ENCODE measurements at places on chromosomes 7 and 10.

- no peak for DNase-seq
Measured at GRCh38 chr10:50929670-50930069, 44.2 kb upstream of the A1CF start.

GRCh38 chr10:128625926-128626325 is 499.7 kb upstream of the MKI67 start:
- DNase-seq: no peak

DNA sequence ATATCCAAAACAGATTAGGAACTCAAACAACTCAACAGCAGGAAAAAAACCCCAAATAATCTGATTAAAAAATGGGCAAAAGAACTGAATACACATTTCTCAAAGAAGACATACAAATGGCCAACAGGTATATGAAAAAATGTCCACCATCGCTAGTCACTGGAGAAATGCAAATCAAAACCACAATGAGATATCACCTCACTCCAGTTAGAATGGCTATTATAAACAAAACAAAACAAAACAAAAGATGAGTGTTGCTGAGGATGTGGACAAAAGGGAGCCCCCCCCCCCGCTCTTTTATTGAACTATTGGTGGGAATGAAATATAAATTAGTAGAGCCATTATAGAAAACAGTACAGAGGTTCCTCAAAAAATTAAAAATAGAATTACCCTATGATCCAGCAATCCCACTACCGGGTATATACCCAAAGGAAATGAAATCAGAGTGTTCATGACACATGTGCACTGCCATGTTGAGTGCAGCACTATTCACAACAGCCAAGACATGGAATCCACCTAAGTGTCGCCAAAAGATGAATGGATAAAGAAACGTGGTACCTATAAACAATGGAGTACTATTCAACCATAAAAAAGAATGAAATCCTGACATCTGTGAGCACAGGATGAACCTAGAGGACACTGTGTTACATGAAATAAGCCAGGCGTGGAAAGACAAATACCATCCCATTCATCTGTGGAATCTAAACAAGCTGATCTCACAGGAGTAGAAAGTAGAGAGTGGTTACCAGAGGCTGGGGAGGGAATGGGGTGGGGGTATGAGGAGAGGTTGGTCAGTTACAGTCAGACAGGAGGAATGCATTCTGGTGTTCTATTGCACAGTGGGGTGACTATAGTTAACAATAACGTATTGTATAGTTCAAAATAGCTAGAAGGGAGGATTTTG is 78.1 kb upstream of the RHEB start:
- no peak for DNase-seq

GRCh38 chr10:60821656-60822055 is 43.4 kb downstream of the CDK1 start:
- no peak for DNase-seq

DNA sequence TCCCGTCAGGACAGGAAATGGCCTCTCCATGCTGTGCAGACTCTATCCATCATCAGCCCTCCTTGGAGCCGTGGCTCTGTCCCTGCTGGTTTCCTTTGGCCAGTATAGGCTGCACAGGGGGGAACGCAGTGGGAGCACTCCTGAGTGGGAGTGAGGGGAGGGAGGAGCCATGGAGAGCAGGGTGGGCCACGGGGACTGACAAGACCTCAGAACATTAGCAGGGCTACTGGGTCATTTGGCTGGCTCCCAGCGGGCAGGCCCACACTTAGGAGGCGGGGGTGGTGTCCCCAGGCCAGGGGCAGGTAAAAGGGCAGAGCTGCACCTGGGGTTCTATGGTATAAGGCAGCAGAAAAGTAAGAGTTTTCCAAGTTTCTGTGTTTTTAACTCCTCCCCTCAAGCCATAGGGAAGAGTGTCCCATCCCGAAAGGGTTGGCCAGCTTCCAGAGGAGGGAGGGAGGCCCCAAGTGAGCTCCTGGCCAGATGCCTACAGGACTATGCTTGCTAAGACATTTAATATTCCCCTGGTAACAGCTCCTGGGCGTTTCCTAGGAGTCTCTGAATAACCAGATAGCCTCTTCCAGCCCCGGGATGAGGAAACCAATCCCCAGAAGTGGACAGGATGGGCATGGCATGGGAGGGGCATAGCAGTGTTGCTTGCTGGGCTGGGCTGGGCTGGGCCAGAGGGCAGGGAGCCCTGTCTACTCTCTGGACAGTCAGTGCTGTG is 5.5 kb upstream of the OPN4 start:
- no peak for DNase-seq

GRCh38 chr7:97019710-97020225 is 4.9 kb downstream of the DLX5 start:
- no peak for DNase-seq

DNA sequence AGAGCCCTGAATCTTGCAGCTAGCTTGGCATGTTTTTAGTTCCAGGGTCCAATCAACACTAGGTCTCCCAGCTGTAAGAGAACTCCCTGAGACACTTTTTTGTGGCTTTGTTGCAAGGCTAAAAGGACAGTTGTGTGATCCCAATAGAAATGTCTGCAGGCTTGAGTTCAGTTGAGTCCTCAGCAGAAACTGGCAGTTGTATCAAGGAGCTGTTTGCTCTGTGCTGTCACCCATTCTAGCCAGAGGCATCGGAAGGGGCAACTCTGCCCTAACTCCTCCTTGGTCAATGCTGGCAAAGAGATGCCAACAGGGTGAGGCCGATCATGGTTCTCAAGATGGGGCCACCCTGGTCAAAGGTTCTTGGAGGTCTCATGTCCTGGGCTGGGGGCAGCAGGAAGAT is 224.1 kb downstream of the BUB3 start:
- DNase-seq: no peak

- DNase-seq: no peak
Measured at GRCh38 chr10:34628174-34628796, 186.8 kb downstream of the PARD3 start.

DNA sequence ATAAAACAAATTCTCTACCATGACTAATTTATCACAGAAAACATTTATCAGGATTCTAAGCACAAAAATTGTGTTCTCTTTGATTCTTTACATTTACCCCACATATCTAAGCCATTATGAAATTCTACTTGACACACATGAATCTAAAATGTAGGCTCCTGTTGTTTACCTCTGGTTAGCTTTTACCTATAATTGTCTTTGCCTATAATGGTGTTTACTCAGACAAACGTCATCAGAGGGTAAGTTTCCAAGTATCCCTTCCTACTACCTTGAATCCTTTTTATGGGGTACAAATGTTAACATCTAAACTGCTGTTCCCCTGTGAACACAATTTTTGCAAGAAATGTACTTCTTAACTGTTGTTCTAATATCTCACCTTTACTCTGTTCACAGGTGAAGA is 63.5 kb downstream of the MINDY3 start:
- DNase-seq: no peak

- no peak for DNase-seq
Measured at GRCh38 chr7:38558761-38559345, 72.3 kb downstream of the AMPH start.

GRCh38 chr7:126881315-126881714 is 371.4 kb downstream of the GRM8 start:
- no peak for DNase-seq

DNA sequence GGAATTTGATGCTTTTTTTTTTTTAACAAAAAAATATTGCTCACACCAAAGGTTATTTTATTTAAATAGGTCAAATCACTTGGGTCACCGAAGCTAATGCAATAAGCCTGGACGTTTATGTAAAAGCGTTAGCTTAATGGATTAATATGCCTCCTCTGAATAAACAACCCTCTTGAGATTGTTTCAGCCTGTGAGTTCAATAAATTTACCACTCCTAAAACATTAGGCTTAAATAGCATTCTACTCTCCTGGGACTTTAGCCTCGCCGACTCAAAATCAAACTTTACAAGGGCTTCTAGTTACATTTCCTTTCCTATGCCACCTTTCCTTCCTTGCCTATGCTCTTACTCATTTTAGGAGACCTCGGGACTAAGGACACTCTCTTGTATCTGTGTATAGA is 79.3 kb downstream of the DNAJB9 start:
- DNase-seq: no peak

GRCh38 chr10:74766501-74766900 is 59.9 kb upstream of the KAT6B start:
- no peak for DNase-seq

DNA sequence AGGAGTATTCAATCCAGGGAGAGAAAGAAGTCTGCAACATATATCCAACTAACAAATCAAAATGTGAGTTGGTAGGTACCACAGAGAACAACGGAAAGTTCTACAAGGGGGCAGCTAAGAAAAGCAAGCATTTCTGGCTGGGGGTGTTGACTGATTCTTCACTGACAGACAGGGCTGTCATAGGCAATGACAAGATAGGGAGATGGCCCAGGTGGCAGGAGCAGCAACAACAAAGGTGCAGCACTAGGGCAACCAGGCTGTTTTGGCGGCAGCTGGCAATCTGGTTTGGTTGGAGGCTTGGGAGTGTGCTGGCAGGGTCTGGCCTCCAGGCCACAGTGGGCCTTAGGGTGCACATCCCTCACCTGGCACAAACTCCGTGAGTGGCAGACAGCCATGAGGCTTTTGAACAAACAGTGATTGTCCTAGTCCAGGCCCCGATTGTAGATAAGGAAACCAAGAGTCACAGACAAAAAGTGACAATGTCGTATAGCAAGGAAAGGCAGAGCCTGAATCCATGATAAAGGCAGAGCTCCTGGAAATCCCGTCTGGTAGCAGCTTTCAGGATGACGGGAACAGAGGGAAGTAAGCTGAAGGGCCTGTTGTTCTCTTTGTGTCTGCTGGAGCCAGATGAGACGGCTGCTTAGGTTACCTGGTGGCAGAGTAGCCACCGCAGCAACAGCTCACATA is 28.4 kb downstream of the DPCD start:
- DNase-seq: peak; percentile 29

DNA sequence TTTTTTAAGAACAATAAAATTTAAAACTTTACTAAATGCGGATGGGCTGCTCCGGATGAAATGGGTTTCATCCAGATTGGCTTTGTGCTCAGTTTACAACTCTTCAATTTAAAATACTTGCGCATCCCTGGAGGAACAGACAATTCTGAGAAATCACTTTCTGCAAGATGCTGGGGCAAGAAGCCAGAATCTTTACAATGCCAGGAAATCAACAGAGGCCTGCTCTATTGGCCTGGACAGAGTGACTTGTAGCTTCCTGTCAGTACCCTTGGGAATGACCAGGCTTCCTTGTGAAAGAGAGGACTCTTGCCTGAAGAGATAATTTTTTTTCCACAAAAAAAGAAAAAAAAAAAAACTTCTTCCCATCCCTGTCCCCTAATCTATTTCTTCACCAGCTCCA is 3.9 kb upstream of the FAM13C start:
- DNase-seq: no peak

DNA sequence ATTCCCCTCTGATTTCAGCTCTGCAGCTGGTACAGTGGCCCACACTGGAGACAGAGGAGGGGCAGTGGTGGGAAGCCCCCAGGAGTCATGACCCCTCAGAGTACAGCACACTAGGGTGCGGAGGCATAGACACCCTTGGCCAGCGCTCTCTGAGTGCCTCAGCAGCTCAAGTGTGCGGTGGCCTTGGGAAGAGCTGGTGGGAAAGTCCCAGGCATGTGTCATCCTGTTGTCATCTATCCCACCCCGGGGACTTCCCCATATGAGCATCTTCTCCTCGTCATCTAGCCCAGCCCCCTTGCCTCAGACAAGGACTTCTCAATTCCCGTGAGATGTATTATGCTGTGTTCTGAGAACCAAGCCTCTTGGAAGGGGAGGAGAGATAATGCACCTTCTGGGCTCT is 15.6 kb upstream of the PPIF start:
- DNase-seq: no peak

DNA sequence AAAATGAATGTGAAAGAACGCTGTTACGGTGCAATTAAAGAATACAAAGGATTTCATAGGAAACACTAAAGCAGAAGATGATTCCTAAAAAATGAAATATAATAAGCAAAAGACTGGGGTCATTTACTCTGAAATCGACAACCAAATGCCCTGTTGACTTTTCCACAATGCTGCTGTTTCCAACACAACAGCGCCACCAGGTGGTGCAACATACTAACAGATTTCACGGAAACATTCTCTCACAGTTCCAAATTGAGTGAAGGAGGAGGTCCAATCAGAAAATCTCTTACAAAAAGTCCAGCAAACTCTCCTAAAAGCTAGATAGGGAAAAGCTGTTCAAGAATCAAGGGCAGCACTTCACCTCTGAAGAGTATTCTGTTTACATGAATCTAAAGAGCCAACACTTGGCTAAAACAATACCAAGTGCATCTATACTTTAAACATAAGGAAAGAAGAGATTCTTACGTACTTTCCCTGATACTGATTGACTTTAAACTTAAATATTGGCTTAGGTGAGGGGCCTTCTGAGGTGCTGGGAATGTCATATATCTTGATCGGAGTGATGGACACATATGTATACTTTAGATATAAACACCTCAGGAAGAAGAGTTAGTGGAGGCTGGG is 55.9 kb downstream of the UPF2 start:
- DNase-seq: peak; percentile 94

- DNase-seq: no peak
Measured at GRCh38 chr7:131026297-131027000, 292.4 kb upstream of the KLF14 start.

DNA sequence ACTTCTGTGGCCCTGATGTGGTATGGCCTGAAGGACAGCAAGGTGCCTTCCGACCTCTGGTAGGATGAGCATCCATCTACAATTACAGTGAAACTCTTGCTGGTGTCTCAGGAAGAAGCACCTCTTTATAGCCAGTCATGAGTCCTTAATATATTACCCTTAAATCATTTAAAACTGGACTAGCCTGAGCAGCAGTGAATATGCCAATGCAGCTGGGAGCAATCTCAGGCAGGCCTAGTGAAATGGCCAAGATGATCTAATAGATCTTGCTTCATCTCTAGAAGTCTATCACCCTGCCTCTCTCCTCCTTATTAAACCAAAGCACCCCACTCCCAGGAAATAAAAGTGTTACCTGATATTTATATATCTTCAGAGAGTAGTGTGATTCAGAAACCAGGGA is 66.7 kb upstream of the SORCS3 start:
- no peak for DNase-seq

- no peak for DNase-seq
Measured at GRCh38 chr7:15620491-15621185, 58.8 kb upstream of the AGMO start.

GRCh38 chr10:98267894-98268693 is at the start of gene LOXL4:
TSS of gene LOXL4 (minus strand) at chr10:98268194. CDS start at chr10:98263019, 5,175 bp downstream.
- DNase-seq: peak; percentile 45

DNA sequence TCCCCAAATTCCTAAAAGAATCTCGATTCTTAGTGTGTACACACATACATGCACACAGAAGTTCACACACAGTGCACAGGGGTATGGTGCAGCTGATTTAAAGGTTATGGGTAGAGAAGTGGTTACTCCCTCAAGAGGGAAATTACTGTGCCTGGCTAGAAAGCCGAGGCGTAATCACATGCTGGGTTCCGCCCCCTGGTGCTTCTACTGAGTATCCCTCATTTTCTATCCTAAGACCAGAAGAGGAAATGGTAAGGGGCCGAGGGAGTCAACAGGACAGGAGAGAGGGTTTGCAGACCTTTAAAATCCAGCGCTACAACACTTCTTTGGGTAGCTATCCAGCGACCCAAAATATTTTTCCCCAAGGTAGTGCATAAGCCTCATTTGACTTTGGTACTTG is 147.3 kb upstream of the TMEM196 start:
- peak; percentile 86 for DNase-seq

- DNase-seq: no peak
Measured at GRCh38 chr10:119348516-119349240, 141.3 kb downstream of the GRK5 start.
